CD4-positive, alpha-beta T cell (primary cell): ENCODE measurements at places on chromosomes 5 and 9.

DNA sequence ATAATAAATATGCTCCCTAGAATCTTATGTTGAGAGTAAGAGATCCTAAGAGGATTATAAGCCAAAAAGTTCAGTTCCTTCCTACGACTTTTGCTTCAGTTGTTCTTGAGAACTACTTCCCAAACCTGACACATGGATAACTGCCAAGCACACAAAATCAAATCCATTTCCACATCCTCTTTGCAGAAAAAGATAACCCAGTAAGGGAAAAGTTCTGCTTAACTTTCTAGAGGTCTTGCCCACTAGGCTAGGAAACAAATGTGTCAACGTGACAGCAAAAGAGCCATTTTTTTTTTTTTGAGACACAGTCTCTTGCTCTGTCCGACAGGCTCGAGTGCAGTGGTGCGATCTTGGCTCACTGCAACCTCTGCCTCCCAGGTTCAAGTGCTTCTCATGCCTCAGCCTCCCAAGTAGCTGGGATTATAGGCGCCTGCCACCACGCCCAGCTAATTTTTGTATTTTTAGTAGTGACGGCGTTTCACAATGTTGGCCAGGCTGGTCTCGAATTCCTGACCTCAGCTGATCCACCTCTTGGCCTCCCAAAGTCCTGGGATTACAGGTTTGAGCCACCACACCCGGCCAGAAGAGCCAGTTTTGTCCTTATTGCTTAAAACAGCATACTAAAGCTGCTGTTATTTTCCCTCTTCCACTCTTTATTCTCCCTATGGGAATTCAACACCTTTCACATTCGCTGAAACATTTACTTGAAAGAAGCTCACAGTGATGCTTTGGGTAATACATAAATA, 24.2 kb downstream of the CSNK1A1 start:
- no peak for DNase-seq

DNA sequence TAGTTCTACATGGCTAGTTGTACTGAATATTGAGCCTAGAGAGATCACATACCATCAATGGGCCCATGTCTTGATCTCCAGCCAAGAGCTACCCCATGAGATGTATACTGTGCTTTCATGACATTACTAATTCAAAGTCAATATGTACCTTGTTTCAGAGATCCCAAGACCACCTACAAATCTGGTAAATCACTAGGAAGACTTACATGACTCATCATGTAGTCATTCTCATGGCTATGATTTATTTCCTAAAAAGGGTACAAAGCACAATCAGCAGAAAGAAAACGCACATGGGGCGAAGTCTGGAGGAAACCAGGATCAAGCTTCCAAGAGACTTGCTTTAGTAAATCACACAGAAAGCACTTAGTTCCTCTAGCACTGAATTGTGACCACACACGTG, 103.0 kb downstream of the PCSK5 start:
- DNase-seq: no peak

DNA sequence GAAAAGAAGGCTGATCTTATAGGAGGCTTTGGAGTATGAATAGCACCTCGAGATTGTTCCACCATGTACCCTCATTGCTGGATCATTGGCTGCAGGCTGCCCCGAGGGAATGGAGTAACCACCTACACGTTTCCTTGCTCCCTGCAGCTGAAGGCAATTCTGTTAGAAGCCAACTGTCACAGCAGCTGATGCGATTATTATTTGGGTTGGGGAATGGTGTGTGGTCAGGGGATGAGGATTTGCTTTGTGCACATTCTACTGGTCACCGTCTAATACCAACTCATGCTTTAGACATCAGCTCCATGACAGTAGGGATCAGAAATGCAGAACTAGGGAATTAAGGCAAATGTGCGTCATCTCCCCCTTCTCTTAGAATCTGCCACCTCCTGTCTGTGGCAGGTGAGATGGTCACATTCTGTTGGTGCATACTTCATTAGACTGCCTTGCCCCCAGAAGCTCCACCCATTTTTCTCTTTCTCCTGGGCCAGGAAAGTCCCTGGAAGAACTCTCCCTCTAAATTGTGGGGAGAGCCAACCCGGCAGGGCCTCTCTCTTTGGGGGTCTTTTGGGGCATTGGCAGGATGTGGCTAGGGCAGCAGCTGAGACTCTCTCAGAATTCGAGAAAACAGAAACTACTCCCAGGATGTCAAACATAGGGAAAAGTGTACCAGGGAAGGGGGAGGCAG, 32.8 kb downstream of the NEUROG1 start:
- no peak for DNase-seq

- DNase-seq: no peak
Observed at GRCh38 chr5:147564124-147564486, 54.2 kb upstream of the DPYSL3 start.

DNA sequence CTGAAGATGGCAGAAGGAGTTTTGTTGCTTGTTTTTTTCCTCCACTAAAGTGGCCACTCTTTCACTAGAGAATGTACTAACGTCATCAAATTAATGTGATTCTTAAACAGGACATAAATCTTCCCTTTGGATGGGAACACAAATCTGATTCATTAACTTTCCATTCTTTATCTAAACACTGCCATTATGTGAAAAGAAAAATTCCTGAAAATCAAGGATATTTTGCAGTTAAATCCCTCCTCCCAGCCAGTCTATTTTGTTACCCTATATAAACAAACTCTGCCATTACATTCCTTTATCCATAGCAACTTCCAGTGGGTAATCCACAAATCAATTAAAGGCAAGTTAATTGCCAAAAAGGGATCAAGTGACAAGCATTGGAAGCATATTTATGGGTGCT, 546.5 kb downstream of the PDE4D start:
- no peak for DNase-seq

GRCh38 chr5:141039061-141039460, 12.1 kb upstream of the PCDHB1 start:
- DNase-seq: no peak

DNA sequence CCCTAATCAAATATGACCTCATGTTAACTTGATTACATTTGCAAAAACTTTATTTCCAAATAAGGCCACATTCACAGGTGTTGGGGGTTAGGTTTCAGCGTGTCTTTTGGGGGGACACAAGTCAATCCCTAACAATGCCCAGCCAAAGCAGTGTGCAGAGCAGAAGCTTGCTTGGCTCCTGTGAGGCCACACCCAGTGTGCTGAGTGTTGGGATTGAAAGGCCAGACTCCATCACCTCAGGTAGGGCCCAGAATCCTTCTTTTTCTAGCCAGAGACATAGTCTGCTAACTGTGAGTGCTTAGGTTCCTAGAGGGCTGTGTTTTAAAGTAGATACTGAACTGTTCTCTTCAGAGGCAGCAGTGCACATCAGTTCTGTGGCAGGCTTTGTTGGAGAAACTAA, 27.9 kb downstream of the KDM4C start:
- DNase-seq: no peak

DNA sequence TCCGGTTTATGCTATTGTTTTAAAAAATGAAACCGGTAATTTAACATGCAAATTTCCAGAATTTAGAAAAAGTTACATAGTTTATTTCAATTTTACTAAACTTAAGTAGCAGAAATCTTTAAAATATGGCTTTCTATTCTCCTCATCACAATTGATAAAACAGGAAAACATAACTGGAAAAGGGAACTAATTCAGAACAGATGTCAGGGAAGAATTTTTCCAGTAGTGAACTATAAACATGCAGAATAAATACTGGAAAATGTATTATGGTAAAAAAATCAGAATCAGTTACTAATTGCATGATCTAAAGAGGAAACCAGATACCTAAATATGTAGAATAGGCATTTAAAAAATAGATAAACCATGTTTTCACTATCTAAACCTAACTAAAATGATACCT, 7.3 kb upstream of the NR4A3 start:
- no peak for DNase-seq

- no peak for DNase-seq
Observed at GRCh38 chr9:9522406-9522805, 1090.4 kb downstream of the PTPRD start.

DNA sequence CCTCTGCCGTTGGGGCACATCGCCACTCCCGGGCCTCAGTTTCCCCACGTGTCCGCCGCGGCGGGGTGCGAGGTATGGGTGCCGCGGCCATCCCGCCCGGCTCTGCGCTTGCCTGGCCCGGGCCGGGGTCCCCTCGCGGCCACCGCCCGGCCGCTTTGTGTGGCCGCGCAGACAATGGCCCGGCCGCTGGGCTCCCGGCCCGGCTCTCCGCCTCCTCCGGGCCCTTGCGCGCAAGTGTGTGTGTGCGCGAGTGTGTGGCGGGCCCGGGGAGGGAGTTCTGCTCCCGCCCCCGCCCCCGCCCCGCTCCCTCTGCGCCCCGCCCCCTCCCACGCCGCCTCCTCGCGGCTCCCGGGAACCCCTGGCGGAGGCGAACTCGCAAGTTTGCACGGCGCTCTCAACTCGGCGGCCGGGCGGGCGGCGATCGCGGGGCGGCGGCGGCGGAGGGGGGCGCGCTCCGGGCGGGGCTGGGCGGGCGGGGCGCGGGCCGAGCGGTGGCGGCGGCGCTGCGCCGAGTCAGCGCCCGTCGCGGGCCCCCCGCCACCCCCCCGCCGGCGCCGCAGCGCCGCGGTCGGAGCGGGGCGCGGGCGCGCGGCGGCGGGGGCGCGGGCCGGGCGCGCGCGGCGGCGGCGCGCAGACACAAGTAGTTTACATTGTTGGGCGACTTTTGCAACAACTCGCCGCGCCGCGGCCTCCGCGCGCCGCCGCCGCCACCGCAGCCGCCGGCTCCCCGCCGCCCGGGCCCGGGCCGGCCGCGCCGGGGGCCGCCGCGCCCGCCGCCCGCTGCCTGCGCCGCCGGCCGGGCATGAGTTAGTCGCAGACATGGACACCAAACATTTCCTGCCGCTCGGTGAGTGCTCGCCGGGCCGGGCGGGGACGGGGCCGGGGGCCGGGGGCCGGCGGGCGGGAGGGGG, at the start of gene RXRA:
TSS of gene RXRA (plus strand) at position 643 of the 911 bp plus-strand sequence. CDS start at position 820, 177 bp downstream.
- peak; percentile 69 for DNase-seq

DNA sequence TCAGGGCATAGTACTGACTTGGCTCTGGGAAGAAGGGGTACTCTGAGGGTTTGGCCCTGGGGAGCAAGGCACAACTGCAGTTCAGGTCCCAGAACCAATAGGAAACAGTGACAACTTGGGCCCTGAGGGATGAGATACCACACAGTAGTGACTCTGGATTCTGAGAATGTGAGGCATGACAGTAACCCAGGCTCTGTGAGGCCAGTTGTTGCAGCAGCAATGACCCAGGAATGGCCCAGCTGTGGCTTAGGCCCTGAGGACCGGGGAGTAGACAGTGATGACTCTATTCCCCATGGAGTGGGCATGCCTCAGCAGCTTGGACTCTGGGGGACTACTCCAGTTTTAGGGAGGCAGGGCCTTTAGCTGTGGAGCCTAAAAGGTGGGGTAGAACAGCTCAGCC, 21.5 kb upstream of the NFIL3 start:
- no peak for DNase-seq

DNA sequence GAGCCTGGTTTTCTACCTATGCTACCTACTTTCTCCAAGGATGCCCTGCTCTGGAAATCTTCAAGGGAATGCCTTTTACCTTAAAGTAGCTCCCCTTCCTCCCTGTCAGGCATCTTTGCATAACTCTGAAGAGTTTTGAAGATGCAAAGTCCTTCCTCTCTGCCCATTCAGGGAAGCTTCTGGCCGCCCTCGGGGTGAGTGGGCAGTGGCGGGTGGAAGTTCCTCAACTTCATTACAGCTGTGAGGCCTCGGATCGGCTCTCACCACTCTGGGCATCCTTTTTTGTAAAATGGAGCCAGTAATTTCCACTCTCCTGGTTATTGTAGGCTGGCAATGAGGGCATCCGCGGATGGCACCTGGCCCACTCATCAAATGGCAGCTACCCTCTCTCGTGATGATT, 31.7 kb upstream of the STXBP1 start:
- DNase-seq: no peak

DNA sequence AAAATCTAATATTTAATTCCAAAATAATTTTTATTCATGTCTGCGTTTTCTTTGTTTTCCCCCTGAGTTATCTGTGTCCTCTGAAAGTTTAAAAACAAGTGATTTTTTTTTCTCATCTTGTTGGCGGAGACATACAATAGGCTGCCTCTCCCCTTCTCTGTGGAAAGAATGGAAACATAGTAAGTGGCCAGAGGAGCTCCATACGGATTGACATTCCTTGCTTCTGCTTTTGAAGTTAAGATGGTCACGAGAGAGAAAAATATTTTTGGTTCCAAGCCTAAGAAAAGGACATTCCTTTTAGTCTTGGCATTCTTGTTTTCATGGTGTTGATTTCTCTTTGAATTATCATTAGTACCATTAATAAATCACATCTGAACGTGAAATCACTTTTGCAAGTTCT, 28.3 kb downstream of the ZNF462 start:
- DNase-seq: no peak

DNA sequence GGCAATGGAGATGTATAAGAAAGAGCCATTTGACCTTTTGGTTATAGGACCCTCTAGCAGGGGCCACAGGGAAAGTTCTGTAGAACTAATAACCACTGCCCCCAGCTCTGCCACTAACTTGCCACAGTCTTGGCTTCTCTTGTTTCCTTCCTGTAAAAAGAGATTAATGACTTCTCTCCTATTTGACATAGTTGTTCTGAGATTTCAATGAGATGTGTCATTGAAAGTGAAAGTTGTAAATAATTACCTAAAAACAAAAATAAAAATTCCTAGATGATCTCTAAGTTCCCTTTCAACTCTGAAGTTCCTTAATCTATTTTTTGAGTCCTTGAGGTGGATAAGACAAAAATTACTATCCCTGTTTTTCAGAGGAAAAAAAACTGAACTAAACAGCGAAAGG, 1.4 kb upstream of the KIF12 start:
- no peak for DNase-seq

DNA sequence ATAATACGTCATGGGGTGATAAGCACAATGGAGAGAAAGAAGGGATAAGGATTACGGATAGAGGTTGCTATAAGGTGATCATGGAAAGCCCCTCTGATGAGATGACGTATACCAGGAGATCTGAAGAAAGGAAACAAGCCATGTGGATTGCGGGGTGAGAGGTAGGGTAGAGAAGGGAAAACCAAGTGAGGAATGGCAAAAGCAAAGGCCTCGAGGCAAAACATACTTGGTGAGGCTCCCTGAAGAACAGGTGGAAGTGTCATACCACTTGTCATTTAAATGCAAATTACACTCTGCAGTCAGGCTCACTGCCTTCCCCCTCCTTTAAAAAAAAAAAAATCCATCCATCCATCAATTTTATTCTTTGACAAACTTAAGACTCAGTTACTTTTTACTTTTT, 420.8 kb downstream of the RAB3C start:
- DNase-seq: no peak
